CD4-positive, alpha-beta T cell treated with Interleukin-2 at 100 ng/mL for 4 hours (primary cell): ENCODE measurements at places on chromosomes 4 and X.

DNA sequence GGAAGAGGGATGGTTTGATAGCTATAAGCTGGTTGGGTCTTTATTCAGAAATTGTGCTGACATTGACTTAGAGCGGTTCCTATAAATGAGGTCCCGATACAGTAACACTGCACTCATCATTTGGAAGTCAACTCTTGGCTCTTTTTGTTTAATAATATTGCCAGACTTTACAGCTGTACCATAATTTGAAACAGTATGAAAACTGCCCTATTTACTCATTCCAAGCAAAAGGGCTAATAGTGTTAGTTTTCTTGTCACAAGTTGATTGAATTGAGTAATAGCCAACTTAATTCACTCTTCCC lies 128.4 kb upstream of the LIMCH1 start:
- DNase-seq = no peak

- DNase-seq = no peak
Observed at GRCh38 chr4:151231915-151232595, 44.9 kb upstream of the PRSS48 start.

DNA sequence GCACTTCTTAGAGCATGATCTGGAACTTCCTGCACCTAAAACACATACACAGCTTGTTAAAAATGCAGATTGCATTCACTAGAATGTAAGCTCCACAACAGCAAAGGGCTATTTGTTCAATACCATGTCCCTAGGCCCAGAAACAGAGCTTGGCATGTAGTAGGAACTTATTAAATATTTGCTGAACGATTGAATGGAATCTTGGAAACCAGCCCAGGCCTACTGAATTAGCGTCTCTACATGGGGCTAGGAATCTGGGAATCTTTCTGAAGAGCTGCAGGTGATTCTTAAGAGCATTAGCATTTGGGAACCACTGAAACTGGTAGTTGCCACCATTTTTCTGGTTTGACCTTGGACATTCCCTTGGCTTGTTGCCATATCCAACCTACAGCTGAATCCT lies 234.1 kb downstream of the STIM2 start:
- no peak for DNase-seq

GRCh38 chrX:37697169-37697760 lies 11.7 kb downstream of the XK start:
- no peak for DNase-seq

DNA sequence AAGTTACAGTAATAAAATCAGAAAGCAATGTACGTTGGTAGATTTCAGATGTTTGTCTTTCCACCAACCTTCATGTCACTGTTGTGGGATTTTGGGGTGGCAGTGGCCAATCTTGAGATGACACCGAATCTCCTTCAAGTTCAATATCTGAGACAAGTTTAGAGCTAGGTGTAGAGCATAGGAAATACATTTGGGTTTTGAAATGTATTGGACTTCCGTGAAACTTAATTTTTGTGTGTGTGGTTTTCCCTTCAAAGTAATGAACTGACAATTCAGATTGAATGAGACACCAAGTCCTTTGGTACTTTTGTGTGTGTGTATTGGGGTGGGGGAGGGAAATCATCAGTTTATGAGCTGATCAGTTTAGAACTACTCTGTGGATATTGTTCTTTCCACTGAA lies 1.8 kb downstream of the WDR44 start:
- DNase-seq = peak; percentile 22

DNA sequence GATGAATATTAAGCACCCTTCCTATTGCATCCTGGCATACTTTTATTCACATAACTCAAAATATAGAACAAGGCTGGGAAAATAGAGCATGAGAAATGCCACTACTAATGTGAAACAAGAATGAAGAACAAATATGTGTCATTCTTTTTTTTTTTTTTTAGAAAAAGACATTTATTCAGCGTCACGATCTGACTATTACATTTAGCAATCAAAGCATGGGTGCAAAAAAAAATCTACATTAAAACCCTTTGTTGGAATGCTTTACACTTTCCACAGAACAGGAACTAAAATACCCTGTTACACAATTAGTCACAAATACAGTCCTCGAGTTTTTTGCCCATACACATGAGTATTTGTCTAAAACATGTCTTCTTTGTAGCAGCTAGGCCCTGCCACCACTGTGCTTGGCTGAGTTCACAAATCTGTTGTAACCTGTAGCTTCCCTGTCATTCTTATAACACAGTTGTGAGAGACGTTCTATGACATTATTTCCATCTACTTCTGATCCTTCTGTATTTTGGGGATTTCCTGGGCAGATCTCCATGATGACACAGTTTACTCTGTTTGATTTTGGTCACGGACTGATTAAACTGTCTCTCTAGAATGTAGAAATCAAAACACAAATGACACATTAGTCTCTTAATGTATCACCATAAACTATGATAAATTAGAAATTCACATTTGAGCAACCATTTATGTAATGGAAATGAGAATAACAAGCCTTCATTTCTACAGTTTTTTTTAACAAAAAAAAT lies 9.4 kb upstream of the TET2 start:
- no peak for DNase-seq

DNA sequence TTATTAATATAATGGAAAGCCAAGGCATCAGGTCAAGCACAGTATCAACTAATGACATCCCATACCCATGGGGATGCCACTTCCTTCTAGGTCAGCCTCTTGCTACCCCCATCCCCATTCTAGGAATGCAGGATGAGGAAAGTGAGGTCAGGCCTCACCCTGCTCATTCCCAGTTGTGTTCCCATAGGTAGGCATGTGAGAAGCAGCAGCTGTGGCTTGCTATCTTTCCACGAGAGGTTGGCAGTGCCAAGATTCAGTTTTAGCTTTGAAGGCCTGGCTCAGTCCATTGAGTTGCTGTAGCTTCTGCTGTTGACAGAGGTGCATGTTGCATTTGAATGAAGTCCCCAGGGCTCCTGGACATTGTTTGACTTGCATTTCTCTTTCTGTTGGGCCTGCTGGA lies 15.5 kb downstream of the LONRF3 start:
- no peak for DNase-seq

GRCh38 chr4:144646523-144647094 lies 653 bp downstream of the HHIP start:
- no peak for DNase-seq

DNA sequence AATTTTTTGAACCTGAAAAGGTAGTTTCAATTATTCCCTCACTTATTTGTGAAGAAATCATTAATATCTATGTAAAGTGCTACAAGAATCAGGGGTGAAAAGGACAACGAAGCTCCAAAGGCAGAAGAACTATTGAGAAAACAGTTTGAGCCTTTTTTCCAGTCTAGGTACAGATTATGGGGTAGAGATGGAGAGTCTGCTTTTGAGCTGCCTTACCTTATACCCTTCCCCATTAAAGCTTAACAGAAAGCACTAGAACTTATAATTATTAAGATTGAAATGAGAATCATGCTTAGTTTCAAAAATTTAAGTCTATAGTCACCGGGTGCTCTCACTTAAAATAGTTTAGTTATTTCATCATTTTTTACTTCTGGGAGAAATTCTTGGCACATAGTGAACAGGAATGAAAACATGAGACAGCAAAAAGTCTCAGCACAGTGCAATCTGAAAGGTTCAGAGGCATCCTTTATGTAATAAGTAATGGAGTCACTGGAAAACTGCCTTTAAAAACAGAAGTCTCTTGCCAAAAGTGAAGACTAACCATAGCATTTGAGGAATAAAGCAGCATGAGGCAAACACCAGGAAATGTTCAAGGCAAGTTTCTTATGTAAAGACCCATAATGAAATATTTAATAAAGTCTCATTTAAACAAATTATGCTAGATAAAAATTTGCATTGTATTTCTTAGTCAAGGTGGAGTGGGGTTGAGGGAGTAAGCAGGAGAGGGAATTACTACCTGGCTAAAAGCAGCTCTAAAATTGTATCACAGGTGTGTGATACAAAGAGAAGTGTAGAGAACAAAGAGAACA lies 5.1 kb upstream of the DCLK2 start:
- no peak for DNase-seq

GRCh38 chr4:168797194-168797593 lies 212.9 kb downstream of the CBR4 start:
- DNase-seq = no peak

DNA sequence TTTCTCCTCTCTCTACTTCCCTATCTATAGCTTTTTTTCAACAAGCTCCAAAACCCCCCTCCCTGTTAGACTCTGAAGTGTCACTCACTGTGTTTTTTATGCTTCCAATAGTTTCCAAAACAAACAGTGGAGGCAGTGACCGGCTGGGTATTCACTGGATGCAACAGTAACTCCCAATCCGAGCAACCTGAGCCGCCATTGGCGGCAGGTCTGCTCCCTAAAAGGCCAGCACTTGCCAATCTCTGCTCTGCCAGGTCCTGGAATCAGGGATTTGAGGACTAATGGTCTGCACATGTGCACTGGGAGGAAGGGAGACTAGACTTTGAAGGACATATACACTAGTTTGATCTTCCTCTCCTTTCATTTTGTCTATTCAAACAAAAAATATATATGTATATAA lies 7.1 kb downstream of the TBX22 start:
- no peak for DNase-seq

DNA sequence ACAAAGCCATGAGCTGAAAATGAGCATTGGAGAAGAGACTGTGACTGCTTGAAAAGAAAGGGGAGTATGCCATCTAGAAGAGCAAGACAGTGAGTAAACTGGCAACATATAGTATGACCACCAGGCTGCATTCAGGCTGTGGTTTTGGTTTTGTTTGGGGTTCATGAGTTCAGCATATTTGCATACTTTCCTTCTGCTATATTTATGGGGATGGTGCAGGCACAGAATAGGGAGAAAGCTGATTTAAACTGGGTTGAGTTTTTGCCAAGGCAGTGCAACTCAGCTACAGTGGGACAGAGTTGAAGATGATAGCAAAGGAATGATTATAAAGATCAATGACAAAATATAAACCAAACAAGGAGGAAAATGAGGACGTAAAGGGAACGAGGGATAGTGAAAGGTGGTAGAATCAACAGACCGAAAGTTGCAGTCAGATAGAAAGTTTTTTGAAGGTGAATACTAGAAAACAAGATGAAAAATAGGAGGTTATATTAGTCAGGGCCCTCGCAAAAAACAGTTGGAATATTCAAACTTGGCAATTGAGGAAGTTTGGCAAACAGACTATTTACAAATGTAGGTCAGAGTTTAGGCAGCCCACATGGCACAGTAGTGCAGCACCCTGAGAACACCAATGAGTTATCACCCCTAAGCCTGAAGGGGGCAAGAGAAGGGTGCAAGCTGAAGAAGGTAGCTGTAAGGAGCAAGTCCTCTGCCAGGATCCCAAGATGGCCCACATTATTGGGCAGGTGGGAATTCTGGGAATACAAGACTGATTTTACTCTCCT lies 114.8 kb upstream of the MAP9 start:
- DNase-seq = no peak

GRCh38 chrX:107485013-107485412 lies 35.6 kb downstream of the FRMPD3 start:
- no peak for DNase-seq

DNA sequence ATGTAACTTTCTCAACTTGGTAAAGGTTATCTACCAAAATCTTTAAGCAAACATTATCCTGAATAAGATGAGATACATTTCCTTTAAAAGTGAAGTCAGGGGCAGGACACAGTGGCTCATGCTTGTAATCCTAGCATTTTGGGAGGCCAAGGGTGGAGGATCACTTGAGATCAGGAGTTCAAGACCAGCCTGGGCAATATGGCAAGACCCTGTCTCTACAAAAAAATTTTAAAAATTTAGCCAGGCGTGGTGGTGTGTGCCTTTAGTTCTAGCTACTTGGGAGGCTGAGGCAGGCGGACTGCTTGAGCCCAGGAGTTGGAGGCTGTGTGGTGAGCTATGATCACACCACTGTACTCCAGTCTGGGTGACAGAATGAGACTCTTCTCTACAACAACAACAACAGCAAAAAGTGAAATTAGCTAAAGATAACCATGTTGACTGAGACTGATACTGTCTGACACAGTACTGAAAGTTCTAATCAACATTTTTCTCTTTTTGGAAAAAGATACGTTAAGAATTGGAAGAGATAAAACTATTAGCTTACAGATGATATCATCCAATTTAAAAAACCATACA lies 4.9 kb downstream of the DCAF16 start:
- no peak for DNase-seq

- peak; percentile 34 for DNase-seq
Observed at GRCh38 chr4:153530284-153530999, 64.3 kb downstream of the TMEM131L start.

- no peak for DNase-seq
Observed at GRCh38 chr4:48985976-48986653, at the start of gene CWH43. CWH43 (plus strand) TSS chr4:48986275; CDS start chr4:48986430, 155 bp downstream.

- no peak for DNase-seq
Observed at GRCh38 chr4:180106122-180106521, 2137.1 kb upstream of the TENM3 start.

DNA sequence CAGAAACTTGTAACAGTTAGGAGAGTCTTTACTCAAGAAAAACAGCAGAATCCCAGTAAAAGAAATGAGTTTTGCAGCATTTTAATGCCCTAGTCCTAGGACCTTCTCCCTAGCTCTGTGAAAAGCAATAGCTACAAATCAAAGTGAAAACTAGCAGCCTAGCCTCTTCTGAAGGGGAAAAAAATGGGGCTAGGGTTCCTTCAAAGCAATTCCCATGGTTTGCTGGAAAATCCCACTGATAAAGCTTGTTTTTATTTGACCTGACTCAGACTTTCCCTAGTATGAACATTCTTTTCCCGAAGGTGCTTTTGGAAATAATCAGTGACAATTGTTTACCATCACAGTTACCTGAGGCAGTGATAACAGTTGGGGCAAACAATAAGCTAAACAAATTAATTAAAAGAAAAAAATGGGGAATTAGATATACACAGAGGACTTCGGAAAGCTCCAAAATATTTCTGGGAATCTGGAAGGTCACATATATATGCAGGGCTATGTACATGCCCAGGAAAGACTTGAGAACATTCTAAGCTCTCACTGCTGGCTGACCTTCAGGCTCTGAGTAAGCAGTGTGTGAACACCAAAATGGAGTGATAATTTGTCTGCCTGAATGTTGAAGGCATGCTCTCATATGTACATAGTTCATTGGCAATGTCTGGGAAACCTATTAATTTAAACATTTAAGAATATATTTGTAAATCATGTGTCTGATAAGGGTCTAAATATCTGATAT lies 285.9 kb downstream of the KCTD8 start:
- no peak for DNase-seq

- DNase-seq = no peak
Observed at GRCh38 chr4:110780538-110780937, 157.7 kb upstream of the PITX2 start.
